Stimulated activated CD4-positive, alpha-beta T cell treated with anti-CD3 and anti-CD28 coated beads, Interleukin-4, amount 100 ng/mL, for 4 hours (primary cell): ENCODE measurements at places on chromosomes 1 and 21.

- no peak for DNase-seq
Observed at GRCh38 chr1:19710825-19711611, 46.3 kb downstream of the HTR6 start.

DNA sequence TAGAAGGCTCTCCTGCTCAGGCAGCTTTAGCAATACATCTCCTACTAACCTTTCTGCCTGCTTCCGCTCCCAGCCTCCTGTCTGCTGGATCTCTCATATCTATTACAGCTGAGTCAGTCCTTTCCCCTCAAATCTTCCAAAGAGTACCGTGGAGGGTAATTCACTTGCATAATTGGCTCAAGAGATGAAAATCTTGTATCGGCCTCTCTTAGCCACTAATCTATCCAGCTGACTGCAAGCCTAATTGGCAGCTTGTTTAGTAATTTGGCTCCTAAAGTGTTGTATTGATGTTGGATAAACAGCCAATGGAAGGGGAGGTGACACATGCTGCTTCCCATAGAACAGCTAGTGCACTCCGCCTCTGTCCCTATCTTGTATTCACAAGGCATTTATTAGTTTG lies 195.7 kb downstream of the GPATCH2 start:
- no peak for DNase-seq

DNA sequence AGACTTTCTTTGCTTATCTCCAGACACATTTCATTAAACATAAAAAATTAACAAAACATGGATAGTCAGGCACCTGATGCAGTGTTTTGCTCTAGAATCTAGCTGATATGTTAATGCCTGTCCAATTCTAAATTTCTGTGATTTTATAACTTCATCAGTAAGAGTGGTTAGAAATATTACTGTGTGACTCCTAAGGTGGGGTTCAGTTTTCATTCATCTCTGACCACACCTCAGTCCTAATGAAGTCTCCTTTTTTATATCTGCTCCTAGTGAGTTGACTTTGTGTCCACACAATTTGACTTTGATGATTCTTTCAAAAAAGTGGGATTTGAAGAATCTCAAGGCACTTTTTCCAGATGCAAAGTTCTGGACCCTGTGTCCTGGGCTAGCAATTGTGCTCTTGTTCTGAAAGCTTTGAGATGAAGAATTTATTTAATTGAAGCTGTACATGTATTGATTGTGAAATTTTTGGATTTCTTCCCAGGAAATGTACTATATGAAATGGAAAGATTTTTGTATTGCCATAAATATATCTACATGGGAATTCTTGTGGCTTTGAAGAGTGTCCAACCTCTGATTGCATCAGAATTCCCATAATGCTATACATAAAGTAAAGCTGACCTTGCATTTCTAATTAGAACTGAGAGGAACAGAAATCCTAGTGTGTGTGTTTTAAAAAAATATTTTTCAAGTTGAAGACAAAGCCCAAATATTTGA lies 111.2 kb downstream of the GIPC2 start:
- DNase-seq = no peak

DNA sequence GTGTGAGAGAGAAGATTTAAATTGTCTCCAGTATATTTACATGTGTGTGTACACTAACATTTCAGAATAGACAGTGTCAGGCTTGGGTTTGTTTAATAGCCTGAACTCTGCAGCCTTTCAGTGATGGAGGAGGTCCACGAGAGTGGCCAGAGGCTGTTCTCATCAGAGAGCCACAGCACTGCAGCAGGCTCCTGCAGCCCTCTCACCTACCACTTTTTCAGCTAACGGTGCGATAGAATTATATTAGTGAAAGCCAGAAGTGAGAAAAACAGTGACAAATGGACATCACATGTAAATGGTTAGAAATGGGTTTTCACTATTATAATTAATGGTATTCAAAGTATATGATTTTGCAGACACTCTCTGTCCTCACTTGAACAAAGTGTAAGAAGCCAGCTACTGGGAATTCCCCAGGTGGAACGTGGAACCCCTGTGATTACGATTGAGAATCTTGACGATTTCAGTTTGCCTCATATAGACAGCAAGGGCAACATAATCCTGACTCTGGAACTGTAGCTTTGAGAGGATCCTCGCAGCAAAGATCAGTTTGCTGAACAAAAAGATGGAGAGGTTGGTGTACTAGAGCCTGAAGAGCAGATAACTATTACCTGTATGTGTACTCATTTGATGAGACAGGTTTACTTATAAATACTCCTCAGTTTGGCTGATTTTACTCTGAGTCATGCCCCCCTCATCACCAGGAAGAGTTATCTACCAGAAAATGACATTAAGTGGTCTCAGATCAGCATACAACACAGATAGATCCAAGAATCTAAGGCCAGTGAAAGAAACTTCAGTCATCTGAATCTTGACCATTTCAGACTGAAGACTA lies 31.4 kb downstream of the IFI16 start:
- DNase-seq = no peak

DNA sequence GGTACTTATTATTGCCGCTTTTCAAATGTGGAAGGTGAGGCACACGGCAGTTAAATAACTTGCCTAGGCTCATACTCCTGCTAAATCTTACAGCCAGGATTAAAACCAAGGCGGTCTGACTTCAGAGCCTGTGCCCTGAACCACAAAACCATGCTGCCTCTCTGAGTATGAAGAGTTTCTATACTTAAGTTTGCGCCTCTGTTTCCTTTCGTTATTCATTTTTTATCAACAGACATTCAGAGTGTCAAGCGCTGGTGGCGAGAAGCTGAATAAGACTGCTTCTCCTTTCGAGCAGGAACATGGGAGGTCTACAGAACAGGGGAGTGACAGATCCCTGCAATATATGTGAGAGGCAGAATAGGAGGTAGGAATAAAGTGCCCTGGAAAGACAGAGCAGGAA lies 96.0 kb upstream of the DUSP10 start:
- DNase-seq = peak; percentile 8

DNA sequence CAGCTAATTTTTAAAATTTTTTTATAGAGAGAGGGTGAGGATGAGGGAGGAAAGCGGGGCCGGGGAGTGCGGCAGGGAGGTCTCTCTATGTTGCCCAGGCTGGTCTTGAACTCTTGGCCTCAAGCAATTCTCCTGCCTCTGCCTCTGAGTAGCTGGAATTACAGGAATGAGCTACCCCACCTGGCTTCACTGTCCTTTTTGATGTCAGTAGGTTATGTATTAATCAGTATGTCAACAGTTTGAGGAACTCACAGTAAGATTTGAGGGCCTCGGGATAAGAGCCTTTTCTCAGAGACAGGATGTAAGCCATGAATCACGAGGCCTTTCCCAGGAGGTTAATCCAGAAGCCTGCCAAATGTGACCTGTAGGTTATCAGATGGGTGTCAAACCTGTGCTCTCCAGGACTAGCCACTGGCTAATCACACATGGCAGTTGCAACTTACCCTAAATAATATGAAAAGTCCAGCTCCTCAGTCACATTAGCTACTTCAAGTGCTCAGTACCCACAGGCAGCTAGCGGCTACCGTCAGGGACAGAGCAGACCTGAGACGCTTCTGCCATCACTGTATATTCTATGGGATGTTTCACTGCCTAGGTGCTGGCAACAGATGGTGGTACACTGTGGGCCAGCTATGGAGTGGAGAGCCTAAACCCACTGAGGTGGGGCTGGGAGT lies 33.1 kb downstream of the TRIM67 start:
- no peak for DNase-seq

DNA sequence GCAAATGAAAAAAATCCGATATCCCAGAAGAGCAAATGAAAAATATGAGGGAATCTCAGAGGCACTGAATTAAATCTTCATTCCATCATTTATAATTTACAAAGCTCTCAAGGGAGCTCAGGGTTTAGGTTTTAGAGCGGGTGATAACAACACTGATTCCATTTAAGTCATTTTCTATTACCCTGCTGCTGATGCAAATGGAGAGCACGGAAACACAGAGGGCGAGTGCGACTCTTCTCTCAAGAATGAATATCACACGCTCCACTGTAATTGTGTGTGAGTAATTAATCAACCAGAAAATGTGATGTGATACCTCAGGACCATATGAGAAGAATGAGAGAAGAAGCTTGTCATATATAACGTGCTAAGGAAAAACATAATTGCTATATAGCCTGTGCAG lies 22.7 kb downstream of the CHML start:
- DNase-seq = no peak

GRCh38 chr1:172002725-172003345 lies 161.5 kb downstream of the DNM3 start:
- no peak for DNase-seq

- no peak for DNase-seq
Observed at GRCh38 chr1:221701570-221702186, 40.2 kb downstream of the DUSP10 start.

DNA sequence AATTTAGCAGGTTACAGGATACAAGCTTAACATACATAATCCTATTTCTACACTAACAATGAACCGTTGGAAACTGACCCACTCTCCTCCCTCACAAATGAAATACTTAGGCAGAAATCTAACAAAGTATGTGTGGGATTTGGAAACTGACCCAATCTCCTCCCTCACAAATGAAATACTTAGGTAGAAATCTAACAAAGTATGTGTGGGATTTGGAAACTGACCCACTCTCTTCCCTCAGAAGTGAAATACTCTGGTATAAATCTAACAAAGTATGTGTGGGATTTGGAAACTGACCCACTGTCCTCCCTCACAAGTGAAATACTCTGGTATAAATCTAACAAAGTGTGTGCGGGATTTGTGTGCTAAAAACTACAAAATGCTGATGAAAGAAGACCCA lies 60.3 kb downstream of the TRAF5 start:
- no peak for DNase-seq

- DNase-seq = no peak
Observed at GRCh38 chr1:64524614-64525013, 54.7 kb downstream of the CACHD1 start.

DNA sequence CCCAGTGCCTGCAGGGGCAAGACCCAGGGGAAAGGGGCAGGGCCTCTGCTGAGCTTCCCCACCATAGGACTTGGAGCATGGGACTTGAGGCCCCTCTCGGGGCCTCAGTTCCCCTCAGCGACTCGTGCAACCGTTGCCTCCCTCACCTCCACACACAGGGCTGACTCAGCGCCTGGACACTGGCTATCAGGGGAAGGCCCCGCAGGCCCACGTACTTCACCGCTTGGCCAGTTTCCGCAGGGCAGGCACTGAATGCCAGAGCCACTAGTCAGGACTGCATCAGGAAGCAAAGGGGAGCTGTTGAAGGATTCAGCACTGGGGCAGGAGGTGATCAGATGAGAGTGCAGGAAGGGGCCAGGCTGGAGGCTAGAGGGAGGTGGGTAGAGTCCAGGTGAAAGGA lies 15.5 kb upstream of the FAM131C start:
- DNase-seq = no peak

DNA sequence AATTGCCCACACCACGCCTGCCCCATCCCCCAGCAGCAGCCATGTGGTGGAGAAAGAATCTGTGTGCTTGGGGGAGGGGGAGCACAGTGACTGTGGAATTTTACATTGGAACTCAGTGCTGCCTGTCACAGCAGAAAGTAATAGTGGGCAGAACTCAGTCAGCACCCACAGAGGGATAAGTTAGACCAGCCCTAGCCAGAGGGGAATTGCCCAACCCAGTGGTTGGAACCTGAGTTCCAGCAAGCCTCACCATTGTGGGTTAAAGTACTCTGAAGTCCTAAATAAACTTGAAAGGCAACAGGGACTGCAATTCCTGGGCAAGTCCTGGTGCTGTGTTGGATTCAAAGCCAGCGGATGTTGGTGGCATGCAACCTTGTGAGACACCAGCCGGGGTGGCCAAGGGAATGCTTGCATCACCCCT lies 88.8 kb downstream of the MRPL39 start:
- no peak for DNase-seq

GRCh38 chr1:241640149-241640866 lies at the start of the genes CHML and OPN3:
Gene CHML (minus strand): TSS chr1:241640369. CDS start chr1:241635766, 4,603 bp downstream.
Gene OPN3 (minus strand): TSS chr1:241640369. CDS start chr1:241640254, 115 bp downstream.
- peak; percentile 89 for DNase-seq

DNA sequence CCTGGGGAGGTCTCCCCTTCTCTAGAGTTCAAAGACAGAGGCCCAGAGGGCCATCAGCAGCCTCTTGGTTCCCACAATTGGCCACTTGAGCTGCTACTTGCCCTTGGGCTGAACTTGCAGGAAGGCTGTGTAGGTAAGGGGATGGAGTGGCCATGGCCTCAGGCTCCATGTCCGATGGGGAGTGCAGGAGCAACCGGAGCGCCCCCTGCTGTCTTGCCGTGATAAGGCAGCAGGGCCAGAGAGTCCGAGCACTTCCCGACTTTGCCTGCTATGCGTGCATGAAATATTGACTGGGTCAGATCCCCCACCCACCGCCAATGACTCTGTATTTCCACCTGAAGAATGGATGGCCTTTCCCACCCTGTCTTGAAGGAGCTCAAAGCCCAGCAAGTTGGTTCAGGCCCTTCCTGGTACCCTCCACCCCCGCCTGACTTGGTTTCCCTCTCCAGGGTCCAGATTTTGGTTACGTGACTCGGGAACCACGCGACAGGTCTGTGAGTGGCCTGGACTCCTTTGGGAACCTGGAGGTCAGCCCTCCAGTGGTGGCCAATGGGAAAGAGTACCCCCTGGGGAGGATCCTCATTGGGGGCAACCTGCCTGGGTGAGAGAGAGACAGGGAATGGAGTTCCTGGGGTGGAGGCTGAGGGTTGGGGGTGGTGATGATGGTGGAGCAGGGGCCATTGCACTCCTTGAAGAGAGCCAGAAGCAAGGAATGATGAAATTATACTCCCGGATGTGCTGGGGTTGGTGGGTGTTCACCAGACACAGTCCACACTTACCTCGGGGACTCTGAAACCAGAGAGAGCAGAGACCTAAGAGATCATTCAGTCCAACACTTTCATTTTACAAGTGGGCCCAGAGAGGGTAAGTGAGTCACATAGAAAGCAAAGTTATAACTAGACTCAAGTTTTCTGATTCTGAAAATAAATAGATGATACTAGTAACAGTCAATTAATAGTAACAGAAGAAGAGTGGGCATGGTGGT lies 25.6 kb downstream of the PADI3 start:
- peak; percentile 8 for DNase-seq

DNA sequence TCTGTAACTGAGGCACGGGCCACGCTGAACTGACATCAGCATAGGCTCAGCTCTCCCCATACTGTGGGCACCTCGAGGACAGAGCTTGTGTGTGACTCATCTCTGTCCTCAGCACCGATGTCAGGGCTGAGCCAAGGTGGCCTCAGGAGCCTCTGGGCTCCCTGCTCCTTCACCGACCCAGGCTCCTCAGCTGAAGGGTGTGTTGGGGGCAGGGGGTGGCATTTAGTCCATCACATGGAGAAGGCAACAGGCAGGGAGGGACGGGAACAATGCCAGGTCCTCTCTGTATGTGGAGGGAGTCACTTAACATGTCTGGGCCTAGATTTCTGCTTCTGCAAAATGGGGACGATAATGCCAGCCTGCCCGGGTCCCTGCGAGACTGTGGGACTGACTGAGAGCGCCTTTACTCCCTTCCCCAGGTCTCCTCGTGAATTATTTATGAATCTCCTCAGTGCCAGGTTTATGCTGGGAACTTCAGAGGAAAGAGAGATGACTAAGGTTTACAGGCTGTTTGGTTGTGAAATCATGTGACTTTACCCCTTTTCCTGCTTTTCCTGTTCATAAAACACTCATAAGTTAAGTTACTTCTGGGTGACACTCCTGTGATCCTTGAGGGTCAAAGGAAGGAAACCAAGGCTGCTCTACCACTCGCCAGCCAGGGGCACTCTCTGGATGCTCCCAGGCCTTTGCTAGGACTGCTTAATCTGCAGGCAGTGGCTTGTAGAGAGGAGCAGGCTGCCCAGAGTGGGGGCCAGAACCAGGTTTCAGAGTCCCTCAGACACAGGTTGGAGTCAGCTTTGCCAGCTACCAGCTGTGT lies 16.2 kb downstream of the TTC39A start:
- DNase-seq = no peak
